ENCODE measurements at places on chromosomes 2 and 18.

GRCh38 chr2:168461178-168461941 is 5.3 kb downstream of the CERS6 start:
- DNase-seq: no peak

DNA sequence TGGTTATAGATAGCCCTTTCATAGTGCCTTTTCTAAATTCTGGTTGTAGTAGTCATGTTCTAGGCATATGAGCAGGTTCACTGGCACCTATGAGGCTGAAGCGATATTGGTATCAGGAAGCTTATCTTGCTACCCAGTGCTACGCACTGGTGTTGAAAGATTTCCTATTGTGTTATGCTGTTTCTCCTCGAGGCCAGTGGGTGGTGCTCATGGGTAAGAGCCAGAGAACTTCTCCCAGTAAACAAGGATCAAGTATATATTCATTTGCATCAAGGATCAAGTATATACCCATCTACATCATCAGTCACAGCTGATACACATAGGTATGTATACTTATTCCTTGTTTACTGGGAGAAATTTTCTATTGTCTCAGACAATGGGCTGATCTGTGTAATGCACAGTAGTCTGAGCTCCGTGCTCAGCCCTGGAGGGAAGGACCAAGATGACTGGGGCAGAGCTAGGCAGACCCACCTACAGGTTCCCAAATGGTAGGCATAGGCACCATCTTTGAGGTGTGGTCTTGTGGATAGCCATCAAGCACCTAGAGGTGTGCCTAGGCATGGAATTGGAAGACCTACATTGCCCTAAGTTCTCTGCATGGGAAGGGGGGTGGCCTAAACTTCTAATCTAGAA is 101.2 kb upstream of the GALNT13 start:
- DNase-seq: no peak

GRCh38 chr2:156574112-156574511 is 137.9 kb downstream of the GPD2 start:
- DNase-seq: no peak

- DNase-seq: no peak
Observed at GRCh38 chr2:174518395-174518794, 31.6 kb upstream of the GPR155 start.

- no peak for DNase-seq
Observed at GRCh38 chr18:58535340-58536201, 93.3 kb downstream of the ALPK2 start.

GRCh38 chr2:227597036-227597435 is 1.7 kb upstream of the SCYGR2 start:
- no peak for DNase-seq

- DNase-seq: no peak
Observed at GRCh38 chr2:28413152-28413898, 20.7 kb downstream of the FOSL2 start.

DNA sequence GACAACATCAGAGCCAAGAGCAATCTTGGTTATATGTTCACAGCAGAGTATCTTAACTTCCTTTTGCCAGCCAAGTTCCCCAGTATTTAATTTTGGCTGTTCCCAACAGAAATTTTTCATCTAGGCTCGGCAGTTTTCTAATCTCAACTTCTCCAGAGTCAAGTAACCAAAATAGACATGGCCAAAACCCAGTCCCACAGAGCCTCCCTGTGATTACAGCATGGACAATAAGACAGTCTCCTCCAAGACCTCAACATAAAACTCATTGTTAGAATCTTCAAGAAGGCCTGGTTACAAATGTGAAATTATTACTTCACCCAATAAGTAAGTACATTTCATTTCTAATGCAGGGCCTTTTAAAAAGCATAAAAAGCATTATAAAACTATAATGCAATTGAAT is 445.7 kb downstream of the NCKAP5 start:
- DNase-seq: no peak

DNA sequence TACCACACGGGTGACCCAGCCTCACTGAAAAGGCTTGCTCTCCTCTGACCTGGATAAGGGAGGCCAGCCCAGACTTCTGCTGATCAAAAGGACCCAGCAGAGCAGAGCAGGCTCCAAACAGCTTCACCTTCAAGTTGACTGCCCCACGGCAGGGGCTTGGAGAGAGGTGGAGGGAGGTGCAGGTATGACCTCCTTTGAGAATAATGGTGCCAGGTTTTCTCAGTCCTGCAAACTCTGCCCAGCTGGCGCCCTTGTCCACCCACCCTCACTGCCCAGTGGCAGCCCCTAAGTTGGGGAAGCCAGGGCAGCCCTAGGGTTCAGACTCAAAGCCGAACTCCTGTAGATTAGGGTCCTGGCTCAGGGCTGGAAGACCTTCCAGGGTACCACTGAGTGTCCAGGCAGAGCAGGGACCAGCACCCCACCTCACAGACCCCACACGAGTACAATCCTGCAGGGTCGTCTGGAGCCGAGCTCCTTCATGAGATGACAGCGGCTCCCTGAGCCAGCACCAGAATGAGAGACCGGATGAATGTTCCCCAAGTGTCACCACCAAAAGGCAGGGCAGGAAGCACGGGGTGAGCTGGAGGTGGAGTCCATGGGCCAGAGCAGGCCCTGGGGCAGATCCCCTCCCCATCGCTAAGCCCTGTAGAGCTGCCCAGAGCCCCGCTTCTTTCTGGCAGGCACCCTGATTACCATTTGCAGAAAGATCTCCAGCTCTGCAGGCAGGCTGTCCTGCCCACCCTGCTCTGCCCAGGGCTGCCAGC is 3.6 kb upstream of the GPC1 start:
- DNase-seq: no peak

GRCh38 chr2:52732849-52733395 is 1034.7 kb upstream of the CHAC2 start:
- no peak for DNase-seq

- no peak for DNase-seq
Observed at GRCh38 chr2:127735537-127736399, 34.5 kb downstream of the SFT2D3 start.
